HepG2 (cell line): ENCODE measurements at places on chromosomes 12 and 14. TPM values are rescaled to one million over a fixed set of nuclear protein-coding genes. Genes with fewer than 3 reads are reported as not detected.

CYP27B1 gene
- 0.97 and 2.3 TPM in 2 replicates for total RNA-seq

SAMD15 gene
- 1.3 and 2.0 TPM in 2 replicates for total RNA-seq

ADAM20 gene
- total RNA-seq: 0.18 TPM in 1 of 2 replicates, not detected in the other

SLC25A47 gene
- total RNA-seq: 0.87 and 1.0 TPM in 2 replicates

WSCD2 gene
- total RNA-seq: not detected in 2 replicates

GRCh38 chr12:117574655-117575054 is 213.2 kb upstream of the NOS1 start:
- H3K36me3 ChIP-seq: no peaks in the 10 kb centered on the region
- H3K4me1 ChIP-seq: no peaks in the 10 kb centered on the region
- no peak overlapping the region for H3K27ac ChIP-seq
- no peak for DNase-seq
- H3K4me3 ChIP-seq: no peak overlapping the region

PLBD1 gene
- not detected in 2 replicates for total RNA-seq

NTN4 gene
- 9.5 and 11.5 TPM in 2 replicates for total RNA-seq

DNA sequence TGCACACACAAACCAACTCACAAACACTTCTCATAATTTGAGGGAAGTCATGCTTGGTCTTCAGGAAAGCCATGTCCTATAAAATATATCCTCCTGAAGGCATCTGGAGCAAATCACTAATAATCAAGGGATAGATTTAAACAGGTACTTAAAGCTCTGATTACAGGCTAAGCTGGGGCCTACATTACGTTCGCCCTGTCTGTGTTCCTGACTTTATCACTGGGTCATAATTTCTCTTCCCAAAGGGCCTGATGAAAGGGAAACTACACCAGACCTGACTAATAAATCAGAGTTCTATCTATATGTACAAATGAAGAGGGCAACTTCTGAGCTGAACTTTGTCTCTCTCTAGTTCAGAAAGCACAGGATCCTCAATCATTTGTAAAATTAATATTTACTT is 43.9 kb upstream of the RASSF8 start:
- no peak for DNase-seq
- H3K4me3 ChIP-seq: no peak overlapping the region
- H3K27ac ChIP-seq: no peak overlapping the region
- H3K4me1 ChIP-seq: no peaks in the 10 kb centered on the region
- no peaks in the 10 kb centered on the region for H3K27me3 ChIP-seq

DNA sequence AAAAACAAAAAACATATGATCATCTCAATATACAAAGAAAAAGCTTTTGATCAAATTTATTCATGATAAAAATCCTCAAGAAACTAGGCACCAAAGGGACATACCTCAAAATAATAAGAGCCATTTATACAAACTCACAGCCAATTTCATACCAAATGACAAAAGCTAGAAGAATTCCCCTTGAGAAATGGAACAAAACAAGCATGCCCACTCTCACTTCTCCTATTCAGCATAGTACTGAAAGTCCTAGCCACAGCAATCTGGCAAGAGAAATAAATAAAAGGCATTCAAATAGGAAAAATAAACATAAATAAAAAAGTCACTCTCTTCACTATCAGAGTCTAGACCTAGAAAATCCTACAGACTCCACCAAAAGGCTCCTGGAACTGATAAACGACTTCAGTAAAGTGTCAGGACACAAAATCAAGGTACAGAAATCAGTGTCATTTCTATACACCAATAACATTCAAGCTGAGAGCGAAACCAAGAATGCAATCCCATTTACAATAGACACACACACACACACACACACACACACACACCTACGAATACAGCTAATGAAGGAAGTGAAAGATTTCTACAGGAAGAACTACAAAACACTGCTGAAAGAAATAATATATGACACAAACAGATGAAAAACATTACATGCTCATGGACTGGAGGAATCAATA is 1486.2 kb upstream of the SEL1L start:
- H3K27me3 ChIP-seq: no peaks in the 10 kb centered on the region
- H3K27ac ChIP-seq: no peak overlapping the region
- no peak for DNase-seq
- H3K4me1 ChIP-seq: no peaks in the 10 kb centered on the region
- H3K4me3 ChIP-seq: no peak overlapping the region

RAD52 gene
- 13.5 and 19.9 TPM in 2 replicates for total RNA-seq
